ENCODE measurements at places on chromosomes 4 and X.

DNA sequence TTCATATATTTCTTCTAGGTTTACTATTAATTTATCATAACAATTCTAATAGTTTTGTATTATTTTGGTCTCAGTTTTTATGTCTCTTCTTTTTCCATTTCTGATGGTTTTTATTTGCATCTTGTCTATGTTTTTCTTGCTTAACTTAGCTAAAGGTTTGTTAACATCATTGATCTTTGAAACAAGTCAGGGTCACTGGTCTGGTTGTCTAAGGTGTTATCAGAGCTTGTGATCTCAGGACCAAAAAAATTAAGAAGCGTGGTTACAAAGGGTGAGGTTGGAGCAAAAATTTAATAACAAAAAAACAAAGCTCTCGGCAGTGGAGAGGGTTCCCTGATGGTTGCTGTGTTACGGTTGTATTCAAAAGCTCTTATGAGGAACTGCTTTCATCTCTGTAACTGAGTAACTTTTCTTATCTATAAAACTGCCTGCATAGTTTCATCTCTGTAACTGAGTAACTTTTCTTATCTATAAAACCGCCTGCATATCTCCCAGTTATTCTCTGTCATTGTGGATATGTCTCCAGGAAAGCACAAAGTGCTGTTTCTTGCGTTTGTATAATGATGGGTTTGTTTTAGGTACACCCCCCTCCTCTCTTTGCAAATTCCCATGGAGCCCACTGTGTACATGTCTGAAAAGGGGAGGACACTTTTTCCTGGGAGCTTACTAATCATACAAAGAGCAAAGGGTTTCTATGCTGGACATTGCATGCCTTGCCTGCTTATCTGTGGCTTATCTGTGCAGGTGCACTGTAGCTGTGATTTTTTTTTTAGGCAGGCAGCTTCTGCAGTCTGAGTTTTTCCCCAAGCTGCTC lies 62.4 kb upstream of the UGT2B15 start:
- DNase-seq, result no peak

DNA sequence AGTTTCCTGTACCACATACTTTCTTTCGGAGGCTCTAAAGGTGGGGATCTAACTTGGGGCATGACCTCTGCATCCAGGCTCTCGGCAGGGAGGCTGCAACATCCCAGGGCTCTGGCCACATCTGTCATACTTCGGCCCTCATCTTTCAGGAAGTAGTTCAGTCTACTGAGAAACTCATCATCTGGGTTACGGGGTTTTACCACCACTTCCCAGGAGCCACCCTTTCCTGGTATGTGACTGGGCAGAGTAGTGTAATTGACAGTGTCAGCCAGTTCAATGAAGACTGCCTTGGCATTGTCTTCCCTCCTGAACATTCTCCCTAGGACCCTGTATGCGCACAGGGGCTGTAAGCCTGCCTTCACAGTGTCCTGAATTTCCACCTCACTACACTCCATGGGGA lies 2.8 kb downstream of the PNMA5 start:
- no peak for DNase-seq

- no peak for DNase-seq
Observed at GRCh38 chr4:89797117-89797516, 39.8 kb downstream of the SNCA start.

- DNase-seq, result no peak
Observed at GRCh38 chr4:146381263-146381872, 140.4 kb downstream of the SLC10A7 start.

DNA sequence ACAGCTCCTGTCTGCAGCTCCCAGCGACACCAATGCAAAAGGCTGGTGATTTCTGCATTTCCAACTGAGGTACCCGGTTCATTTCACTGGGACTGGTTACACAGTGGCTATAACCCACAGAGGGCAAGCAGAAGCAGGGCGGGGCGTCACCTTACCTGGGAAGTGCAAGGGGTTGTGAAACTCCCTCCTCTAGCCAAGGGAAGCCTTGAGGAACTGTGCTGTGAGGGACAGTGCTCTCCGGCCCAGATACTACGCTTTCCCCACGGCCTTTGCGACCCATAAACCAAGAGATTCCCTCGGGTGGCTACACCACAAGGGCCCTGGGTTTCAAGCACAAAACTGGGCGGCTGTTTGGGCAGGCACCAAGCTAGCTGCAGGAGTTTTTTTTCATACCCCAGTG lies 218.9 kb downstream of the PPP3CA start:
- DNase-seq, result no peak

GRCh38 chr4:108292229-108292628 lies 123.5 kb upstream of the LEF1 start:
- DNase-seq, result no peak

GRCh38 chr4:72208421-72209075 lies 176.7 kb downstream of the NPFFR2 start:
- DNase-seq, result no peak

DNA sequence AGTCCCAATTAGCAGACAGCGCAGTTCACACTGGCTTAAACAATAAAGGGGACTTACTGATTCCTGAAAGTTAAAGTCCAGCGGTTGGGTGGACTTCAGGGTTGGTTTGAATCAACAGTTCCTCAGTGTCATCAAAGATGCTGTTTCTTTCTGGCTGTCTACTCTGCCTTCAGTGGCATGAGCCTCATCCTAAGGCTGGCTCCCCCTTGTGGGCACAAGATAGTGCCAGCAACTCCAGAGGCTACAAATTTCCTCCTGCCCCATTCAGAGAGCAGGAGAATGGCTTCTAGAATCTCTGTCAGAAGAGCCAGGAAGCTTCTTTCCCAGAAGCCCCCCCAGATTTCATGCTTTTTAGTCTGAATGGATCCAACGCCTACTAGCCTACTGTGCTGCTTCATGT lies 82.4 kb upstream of the MTM1 start:
- DNase-seq, result peak; percentile 37

DNA sequence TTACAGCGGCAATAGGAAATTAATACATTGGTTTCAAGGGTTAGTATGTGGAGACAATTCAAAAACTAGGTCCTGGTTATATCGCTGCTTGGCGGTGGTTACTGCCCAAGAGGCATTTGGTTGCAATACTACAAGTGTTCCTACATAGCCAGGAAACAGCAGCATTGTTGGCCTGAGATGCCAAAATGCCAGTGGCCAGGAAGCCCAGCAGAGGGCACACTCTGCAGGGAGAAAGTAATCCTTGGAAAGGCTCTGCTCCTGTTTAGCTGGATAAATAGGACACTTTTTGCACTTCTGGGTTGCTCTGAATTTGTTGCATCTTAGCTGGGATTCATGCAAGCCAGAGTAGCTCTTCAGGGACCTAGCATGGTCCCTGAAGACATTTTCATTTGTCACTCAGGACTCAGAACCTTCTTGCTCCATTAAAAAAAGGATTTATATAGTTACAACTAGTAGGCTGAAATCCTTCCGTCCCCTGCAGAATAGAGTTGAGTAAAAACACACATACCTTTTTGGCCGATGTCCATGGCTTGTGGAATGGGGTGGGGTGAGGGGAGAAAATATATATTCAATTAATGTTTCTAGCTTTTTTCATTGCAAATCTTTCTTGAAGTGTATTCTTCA lies 8.1 kb upstream of the GPR119 start:
- DNase-seq, result no peak

DNA sequence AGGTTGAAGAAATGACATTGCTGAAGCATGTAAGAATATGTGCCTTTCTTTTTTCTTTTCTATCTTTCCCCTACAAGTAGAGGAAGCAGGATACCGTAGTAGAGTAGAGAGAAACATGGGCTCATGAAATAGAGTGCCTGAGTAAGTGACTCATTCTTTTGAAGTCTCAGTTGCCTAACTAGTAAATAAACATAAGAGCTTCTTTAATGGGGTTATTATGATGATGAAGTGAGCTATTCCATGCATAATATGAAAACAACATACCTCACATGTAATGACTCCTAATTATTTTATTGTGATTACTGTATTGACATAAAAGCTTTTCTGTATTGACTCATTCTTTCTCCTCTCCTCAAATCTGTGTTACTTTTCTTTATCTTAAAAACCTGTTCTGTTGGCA lies 1538.2 kb downstream of the TECRL start:
- DNase-seq, result no peak

DNA sequence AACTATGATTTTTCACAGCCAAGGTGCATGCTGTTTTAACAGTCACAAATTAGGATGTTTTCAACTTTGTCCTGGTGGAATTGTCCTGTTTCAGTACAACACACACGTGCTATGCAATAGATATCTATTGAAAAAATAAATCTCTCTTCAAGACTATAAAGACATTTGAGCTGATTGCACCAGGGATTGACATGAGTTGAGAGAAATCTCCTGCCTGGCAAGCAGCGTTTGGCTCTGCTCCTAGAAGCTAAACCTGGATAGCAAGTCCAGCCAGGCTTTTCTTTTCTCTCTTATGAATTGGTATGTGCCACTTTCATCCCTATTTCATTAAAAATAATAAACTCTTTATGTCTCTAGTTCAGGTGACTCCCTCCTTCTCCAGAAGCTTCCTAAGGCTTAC lies 16.6 kb upstream of the NPNT start:
- no peak for DNase-seq

DNA sequence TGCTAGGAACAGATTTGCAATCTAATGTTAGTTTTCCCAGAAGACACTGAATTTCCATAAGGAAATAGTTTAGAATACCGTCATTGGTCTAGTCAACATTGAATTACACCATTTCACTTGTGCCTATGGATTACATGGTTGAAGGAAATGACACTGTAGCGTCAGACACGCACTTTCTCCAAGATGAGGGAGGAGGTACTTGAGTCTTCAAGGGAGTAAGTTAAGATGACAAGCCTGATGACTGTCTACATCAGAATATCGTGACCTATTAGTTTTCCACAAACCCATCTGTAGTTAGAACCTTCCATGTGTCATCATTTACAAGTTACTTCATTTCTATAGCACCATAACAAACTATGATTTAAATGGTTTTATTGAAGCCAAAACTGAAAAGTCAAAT lies 153.7 kb downstream of the AMELX start:
- DNase-seq, result no peak

DNA sequence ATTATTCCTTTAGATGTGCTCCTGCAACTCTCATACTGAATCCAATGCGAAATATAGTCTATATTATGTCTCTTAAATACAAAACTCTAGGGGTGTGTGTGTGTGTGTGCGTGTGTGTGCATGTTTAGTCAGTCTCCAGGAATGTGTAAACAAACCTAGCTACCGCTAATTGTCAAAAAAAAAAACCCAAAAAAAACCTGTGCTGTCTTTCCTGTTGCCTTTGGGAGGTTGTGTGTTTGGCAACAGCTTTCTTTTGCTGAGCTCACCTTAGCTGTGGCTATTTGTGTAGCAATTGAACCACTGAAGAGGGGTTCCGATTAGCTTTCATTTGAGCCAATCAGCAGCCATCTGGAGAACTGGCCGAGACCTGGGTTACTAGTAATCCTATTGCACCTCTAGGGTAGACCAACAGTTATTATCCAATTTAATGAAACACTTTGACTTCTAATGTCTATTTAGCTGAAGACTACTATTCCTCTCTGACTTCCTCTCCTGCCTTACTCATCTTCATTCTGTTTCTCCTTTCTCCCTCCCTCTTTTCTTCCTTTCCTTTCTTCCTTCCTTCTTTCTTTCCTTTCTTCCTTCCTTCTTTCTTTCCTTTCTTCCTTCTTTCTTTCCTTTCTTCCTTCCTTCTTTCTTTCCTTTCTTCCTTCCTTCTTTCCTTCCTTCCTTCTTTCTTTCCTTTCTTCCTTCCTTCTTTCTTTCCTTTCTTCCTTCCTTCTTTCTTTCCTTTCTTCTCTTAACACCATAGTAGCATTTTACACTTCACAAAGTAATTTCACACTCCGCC lies 471.1 kb downstream of the GBA3 start:
- no peak for DNase-seq

DNA sequence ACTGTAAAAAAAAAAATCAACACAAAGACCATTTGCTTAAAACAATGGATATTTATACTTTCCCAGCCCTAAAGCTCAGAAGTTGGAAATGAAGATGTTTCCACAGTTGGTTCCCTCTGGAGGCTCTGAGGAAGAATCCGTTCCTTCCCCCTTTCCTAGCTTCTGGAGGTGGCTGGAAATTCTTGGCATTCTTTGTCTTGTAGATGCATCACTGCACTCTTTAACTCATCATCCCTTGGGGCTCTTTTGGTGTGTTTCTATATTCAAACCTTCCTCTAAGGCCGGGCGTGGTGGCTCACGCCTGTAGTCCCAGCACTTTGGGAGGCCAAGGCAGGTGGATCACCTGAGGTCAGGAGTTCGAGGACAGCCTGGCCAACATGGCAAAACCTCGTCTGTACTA lies 78.7 kb downstream of the VCX3A start:
- DNase-seq, result no peak

DNA sequence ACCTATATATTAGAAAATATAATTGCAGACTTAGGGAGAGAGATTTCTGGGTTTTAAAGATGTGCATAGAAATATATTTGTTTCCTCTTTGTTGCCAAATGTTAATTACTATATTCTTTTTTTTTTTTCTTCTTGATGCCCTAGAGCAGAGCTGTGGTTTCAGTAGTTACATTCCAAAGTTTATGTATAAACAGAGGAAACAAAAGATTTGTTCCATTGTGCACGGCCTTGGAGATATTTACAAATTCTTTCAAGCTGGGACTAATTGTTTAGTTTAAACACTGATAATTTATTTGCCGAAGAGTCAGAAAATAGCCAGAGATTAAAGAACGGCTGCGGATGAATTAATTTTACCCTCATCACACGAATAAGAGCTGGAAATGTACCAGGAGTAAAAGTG lies 85.1 kb downstream of the USP46 start:
- DNase-seq, result no peak
